Upper lobe of left lung (tissue), 6 donors: ENCODE measurements at places on chromosomes 3 and 15. TPM values are rescaled to one million over a fixed set of nuclear protein-coding genes. Genes with fewer than 3 reads are reported as not detected.

The SCN5A gene
- 0.13 TPM for total RNA-seq

GRCh38 chr3:183584246-183584913, 28.9 kb upstream of the KLHL6 start:
- no peaks in the 10 kb centered on the region for H3K27me3 ChIP-seq
- no peaks in the 10 kb centered on the region for H3K4me1 ChIP-seq
- no peaks in the 10 kb centered on the region for H3K36me3 ChIP-seq

The PLIN1 gene
- total RNA-seq: 0.30 TPM

DNA sequence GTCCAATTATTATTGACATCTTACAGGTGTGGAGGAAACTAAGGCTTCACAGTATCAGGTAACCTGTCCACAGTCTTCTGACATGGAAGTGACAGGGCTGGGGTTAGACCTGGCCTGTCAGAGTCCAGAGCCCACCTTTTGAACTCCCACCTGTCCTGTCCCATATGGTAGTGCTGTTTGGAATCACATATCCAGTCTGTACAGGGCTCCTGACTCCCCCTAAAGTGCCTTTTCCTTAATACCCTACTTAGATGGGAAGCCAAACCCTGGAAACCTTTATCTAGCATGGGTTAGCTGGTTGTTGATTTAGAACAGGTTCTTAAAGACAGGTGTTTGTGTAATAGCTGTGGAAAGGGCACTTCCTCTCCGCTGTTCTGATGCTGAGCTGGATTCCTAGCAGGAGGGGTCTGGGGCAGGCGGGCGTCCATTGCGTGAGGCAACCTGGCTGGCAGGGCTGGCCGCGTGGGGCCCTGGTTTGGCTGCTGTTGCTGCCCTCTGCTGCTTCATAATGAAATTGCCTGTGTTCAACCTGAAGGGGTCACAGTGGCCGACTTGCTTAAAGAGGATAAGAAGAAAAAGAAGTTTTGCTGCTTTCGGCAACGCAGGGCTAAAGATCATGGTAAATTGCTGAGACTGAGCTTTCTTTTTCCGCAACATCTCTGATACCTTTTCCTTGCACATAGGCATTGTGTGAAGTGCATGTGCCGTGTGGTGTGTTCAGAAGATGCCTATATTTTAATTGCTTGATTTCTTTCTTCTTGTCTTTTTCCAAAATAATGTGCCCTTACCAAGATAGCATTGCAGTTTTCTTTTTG, 136.2 kb downstream of the CHDH start:
- peak overlapping the region; percentile 50 for H3K27ac ChIP-seq
- DNase-seq: peak; percentile 86
- H3K36me3 ChIP-seq: no peaks in the 10 kb centered on the region
- H3K27me3 ChIP-seq: no peaks in the 10 kb centered on the region
- H3K4me3 ChIP-seq: no peak overlapping the region
- H3K4me1 ChIP-seq: peaks cover 36% of the 10 kb centered on the region

- no peaks in the 10 kb centered on the region for H3K27me3 ChIP-seq
- DNase-seq: no peak
- no peak overlapping the region for H3K27ac ChIP-seq
- no peaks in the 10 kb centered on the region for H3K36me3 ChIP-seq
- H3K4me3 ChIP-seq: no peak overlapping the region
- no peaks in the 10 kb centered on the region for H3K4me1 ChIP-seq
Observed at GRCh38 chr3:65348398-65348995, 660.7 kb upstream of the ADAMTS9 start.

- H3K4me3 ChIP-seq: no peak overlapping the region
- no peaks in the 10 kb centered on the region for H3K27me3 ChIP-seq
- DNase-seq: no peak
- H3K27ac ChIP-seq: no peak overlapping the region
Observed at GRCh38 chr3:36248374-36248773, 131.9 kb upstream of the STAC start.

DNA sequence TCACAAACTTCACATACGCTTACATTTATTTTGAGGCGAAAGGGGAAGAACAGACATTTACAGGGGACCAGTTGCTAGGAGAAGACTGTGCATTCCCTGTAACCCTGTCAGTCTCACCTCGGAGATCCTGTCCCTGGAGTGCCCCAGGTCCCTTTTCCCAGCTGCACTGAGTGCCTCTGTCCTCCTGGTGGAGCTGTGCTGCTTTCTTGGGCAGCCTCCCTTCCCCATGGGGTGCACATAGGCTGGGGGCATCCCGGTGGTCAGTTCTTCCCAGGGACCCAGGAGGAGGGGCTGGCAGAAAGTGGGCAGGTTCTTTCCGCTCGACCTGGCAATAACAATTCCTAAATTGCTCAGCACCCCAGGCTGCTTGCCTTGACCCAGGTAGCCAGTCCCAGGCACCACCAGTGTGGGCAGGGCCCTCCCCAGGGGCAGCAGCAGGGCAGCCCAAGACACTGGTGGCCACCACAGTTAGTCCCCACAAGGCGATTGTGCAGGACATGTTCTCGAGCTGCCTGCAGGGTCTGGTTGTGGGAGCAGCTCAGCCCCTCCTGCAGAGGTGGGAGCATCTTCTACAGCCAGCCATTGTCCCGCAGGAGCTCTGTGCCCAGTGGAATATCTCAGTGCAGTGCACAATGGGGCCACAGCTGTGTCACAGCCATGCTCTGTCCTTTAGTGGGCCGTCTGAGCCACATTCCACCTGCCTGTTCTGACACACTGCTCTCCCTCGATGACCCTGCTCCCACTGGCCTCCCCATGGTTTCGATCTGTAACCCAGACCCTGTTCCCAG, 36.3 kb downstream of the APBA2 start:
- no peak overlapping the region for H3K4me3 ChIP-seq
- H3K4me1 ChIP-seq: no peaks in the 10 kb centered on the region
- no peak overlapping the region for H3K27ac ChIP-seq
- DNase-seq: no peak

DNA sequence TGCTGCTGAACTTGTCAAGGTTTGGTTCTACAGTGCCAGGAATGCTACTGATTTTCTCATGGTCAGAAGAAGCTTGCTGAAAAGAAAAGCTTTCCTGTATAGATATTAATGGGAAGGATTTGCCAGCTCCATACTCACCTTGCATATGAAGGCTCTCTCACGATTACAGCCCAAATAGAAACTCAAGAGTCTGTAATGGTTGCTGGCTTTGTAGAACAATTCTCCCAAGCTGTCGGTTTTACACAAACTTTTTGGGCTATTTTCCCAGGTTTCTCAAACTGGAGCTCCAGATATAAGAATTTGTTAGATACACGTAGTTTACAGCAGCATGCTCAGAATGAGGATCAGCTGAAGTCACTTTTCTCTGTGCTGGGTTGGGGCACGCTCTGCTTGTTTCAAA, 30.1 kb upstream of the LRRC3B start:
- H3K36me3 ChIP-seq: no peaks in the 10 kb centered on the region
- DNase-seq: no peak
- no peaks in the 10 kb centered on the region for H3K4me1 ChIP-seq
- H3K27me3 ChIP-seq: no peaks in the 10 kb centered on the region
- H3K27ac ChIP-seq: no peak overlapping the region
- H3K4me3 ChIP-seq: no peak overlapping the region

GRCh38 chr3:73474619-73475018, 150.1 kb downstream of the PDZRN3 start:
- no peaks in the 10 kb centered on the region for H3K27me3 ChIP-seq
- no peaks in the 10 kb centered on the region for H3K4me1 ChIP-seq
- H3K36me3 ChIP-seq: no peaks in the 10 kb centered on the region
- DNase-seq: no peak
- no peak overlapping the region for H3K4me3 ChIP-seq

GRCh38 chr3:171809861-171810628, at the start of gene PLD1:
PLD1 (minus strand) TSS chr3:171810483; CDS start chr3:171738051, 72,432 bp downstream.
- peak; percentile 91 for DNase-seq
- H3K36me3 ChIP-seq: no peaks in the 10 kb centered on the region
- peaks cover 24% of the 10 kb centered on the region for H3K4me1 ChIP-seq
- H3K27me3 ChIP-seq: no peaks in the 10 kb centered on the region

DNA sequence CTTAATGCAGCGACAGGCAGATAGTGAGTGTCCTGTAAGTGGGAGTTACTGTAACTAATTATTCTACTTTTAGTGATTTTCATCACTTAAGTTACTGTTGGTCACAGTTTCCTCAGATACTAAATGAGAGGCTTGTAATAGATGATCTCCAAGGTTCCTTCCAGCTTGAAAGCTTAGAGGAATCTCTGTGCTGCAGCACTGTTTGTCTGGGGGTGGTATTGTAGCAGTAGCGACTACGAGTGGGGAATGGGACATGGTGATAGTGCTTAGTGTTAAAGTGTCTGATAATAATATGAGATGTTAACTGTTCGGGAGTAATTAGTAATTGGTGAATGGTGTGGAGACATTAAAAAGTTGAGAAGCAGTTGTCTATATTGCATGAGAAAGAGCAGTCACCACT, 12.4 kb downstream of the PPP4R2 start:
- H3K27me3 ChIP-seq: no peaks in the 10 kb centered on the region
- H3K4me1 ChIP-seq: peaks cover 14% of the 10 kb centered on the region
- H3K27ac ChIP-seq: no peak overlapping the region
- H3K4me3 ChIP-seq: no peak overlapping the region

DNA sequence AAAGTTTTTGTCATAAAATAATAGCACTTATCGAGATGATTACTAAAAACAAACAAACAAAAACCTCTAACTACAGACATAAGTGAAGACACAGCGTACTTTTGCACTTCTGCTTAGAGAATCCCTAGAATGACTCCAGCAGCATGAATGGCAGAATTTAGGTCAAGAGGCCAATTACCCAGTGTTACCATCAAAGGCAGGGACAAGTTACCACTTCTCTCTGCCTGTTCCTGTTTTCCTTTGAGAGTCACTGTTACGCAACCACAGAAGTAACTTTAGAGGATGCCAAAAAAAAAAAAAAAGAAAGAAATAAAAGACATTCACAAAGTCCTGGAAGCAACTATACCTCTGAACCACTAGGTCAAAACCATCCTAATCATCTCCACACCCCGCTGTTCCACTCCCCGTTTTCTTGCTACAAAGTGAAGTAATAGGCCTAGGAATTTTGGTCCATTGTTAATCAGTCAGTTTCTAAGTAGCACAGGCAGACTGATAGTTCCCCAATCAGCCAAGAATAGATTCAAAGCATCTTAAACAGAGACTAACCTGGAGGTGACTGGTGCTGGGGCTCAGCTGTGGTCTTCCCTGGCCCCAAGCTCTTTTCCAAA, 41.9 kb downstream of the FMN1 start:
- DNase-seq: peak; percentile 60
- peaks cover 3% of the 10 kb centered on the region for H3K4me1 ChIP-seq
- no peaks in the 10 kb centered on the region for H3K27me3 ChIP-seq
- no peaks in the 10 kb centered on the region for H3K36me3 ChIP-seq
- no peak overlapping the region for H3K4me3 ChIP-seq
- H3K27ac ChIP-seq: peak overlapping the region; percentile 70

DNA sequence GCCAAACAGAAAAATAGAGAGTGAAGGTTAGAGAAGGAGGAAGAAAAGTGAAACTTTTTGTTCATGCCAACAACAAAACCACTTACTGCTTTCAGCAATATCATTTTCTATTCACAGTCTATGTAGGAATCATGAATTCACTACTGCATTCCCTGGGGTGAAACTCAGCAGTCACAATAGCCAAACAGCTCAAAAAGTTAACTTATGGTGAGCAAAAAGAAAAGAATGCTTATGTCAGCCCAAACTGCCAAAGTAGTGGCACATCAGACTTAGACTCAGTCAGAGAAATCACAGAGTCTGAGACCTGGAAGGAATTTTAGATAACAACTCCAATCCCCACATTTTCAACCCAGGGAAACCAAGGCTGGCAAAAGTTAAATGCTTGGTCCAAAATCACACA, 238.7 kb upstream of the TMCO5A start:
- no peaks in the 10 kb centered on the region for H3K4me1 ChIP-seq
- no peak overlapping the region for H3K4me3 ChIP-seq
- H3K27ac ChIP-seq: no peak overlapping the region
- DNase-seq: no peak

DNA sequence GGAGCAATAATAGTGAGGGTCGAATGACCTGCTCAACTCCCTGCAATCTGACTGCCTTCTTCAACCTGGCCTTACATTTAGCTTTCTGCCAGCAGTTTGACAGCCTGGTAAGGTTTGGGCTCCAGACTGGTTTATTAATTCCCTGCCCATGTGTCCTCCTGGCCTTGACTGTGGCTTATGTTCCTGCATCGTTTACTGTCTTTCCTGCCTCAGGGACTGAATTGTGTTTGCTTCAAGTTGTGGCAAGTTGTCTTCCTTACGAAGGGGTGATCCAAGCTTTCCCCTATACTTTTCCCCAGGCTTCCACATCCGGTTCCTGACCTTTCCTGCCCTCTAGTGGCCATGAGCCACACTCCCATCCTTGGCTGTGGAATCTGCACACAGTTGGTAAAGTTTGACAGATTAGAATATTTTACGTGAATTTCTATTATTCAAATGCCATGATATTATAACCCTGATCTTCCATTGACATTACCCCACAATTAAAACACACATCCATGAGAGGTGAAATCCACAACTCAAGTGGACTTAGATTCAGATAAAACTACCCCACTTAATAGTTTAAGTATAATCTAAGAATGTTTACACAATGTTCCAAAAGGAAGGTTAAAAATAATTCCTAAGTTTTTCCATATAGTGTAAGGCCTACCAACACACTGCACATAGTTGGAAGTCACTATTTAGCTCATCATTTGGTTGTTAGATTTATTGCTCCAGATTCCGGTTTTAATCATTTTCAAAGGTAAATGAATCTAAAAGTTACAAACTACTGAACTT, 95.7 kb downstream of the NEDD4 start:
- peaks cover 15% of the 10 kb centered on the region for H3K4me1 ChIP-seq
- no peak overlapping the region for H3K4me3 ChIP-seq
- no peak for DNase-seq
- H3K27ac ChIP-seq: peak overlapping the region; percentile 61
- H3K27me3 ChIP-seq: no peaks in the 10 kb centered on the region

DNA sequence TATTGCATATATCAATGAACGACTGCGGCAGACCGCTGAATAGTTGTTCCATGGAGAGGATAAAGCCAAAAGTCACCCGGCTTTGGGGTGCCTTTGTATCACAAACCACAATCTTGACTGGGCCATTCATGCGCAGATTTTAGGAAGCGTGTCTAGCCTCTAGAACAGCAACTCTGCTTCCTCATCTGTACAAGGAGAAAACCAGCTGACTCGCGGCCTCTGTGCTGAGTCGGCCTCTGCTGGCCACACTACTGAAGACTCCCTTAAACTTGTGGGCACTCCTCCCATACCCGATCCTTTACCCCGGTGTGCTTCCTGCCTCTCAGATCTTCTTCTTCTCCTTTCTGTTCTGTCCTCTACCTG, 872 bp downstream of the DLEC1 start:
- DNase-seq: peak; percentile 89
- peaks cover 13% of the 10 kb centered on the region for H3K4me1 ChIP-seq
- no peaks in the 10 kb centered on the region for H3K27me3 ChIP-seq
- H3K27ac ChIP-seq: peak overlapping the region; percentile 74

The CCR4 gene
- not detected for total RNA-seq
